ENCODE measurements at places on chromosomes 13 and 19. TPM values are rescaled to one million over a fixed set of nuclear protein-coding genes. Genes with fewer than 3 reads are reported as not detected.

DNA sequence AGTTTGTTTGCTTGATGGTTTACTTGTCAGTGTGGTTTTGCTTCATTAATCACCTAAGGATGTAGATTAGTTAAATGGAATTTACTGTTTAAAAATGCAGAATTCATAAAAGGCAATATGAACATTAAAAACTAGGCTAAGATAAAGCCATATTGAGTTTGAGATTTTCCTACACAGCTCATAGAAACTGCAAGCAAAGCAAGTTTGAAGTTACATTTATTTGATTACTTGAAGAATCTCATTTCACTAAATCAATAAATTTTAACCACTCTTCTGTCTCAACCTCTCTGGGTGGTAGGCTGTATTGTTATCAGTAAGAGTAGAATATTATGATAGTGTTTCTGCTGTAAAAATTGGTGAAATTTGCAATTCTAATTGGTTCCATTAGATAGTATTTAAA is 1180.7 kb upstream of the SLC10A2 start:
- DNase-seq, result no peak

DNA sequence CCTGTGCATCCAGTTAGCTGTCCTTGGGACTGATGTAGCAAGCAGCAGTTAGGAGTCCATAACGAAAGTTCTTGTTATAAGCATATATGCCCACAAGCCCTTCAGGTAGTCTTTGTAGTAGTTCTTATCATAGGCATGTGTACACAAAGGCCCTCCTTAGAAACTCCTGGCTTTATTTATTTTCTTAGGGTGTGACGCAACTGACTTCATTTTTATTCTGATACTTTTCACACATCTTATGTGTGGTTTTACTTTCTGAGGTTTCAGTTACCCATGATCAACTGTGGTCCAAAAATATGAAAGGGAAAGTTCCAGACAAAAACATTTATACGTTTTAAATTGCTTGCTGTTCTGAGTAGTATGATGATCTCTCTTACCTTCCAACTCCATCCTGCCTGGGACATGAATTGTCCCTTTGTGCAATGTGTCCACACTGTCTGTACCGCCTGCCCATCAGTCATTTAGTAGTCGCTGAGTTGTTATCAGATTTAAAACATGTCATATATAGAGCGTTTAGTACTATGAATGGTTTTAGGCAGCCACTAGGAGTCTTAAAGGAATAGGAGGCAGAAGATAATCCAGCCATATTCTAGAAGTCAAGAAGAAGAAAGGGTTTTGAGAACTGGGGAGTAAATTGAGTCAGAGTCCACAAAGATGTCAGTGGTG is 19.4 kb downstream of the GPC5 start:
- DNase-seq, result no peak

- DNase-seq, result no peak
These were observed 252.9 kb downstream of the COL4A1 start for GRCh38 chr13:110054041-110054440.

GRCh38 chr13:22298530-22298929 is 627.7 kb downstream of the FGF9 start:
- DNase-seq, result no peak

GRCh38 chr19:1063030-1063908 is 3.7 kb upstream of the ARHGAP45 start:
- no peak for DNase-seq

DNA sequence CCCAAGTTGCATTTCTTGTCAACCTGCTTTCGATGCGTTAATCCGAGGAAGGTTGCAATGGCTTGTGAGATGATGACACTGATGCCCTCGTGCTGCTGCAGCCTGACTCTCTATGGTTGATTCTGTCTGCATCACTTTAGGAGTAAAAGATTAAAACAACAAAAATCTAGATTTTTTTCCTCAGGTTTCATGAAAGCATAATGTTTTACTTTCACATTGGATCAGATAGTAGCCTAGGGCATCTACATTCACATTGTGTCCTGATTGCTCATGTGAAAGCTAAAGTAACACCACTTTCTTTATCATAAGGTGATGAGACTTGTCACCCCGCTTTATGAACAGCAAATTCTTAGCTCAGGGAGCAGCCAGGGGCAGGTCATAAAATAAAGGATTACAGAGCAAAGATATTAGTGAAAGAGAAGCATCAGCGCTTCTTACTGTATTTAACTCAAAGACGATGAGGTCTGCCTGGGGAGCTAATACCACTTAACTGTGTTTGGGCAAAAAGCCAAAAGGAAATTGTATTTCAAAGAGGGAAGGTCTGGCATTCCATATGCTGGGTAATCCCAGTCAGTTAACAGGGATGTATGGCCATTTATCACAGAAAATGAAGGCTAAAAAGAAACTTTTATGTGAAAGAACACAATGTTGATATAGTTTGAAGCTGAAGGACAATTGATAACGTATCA is 270.5 kb downstream of the GPC6 start:
- no peak for DNase-seq

DNA sequence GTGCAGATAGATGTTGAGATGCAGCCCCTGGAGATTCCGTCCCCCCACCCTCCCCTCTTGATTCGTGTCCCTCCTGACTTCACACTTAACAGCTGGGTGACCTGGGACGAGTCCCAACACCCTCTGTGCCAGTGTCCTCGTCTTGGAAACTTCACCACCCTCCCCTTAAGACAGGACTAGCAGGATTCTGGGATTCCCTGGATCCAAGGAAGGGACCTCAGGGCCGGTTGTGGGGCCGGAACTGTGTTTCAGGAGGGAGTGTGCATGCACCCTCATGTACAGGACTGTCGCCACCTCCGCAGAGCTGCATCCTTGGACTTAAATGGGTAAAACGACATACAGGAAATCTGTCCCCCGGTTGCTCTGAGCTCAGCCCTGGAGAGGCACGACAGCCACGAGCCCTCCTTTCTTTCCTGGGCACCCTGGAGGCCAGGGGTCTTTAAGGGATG is 990 bp downstream of the MYO9B start:
- no peak for DNase-seq

GRCh38 chr13:26760832-26761582 is 421 bp upstream of the GPR12 start:
- DNase-seq, result no peak

- no peak for DNase-seq
These were observed 554.8 kb upstream of the GPC6 start for GRCh38 chr13:92671821-92672220.

DNA sequence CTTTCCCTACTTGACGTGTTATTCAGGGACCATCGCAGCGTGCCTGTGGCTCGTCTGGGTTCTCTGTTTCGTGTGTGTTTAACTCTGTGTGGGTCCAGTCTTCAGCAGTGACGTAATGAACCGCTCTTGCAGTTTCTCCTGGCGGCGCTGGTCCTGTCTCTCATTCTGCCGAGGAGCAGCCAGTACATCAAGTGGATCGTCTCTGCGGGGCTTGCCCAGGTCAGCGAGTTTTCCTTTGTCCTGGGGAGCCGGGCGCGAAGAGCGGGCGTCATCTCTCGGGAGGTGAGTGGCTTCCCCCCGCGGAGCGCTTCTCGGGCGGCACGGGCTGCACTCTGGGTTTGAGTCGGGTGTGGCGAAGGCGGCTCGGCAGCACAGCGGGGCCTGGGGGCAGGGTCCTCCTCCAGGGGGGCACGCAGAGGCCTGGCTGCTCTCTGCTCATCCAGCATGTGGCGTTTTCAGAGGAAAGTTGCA is 36.3 kb upstream of the TFDP1 start:
- DNase-seq, result no peak

- DNase-seq, result no peak
These were observed 112.9 kb downstream of the LRCH1 start for GRCh38 chr13:46665633-46666482.

- DNase-seq, result no peak
These were observed 7.8 kb downstream of the MKNK2 start for GRCh38 chr19:2043251-2043641.

DNA sequence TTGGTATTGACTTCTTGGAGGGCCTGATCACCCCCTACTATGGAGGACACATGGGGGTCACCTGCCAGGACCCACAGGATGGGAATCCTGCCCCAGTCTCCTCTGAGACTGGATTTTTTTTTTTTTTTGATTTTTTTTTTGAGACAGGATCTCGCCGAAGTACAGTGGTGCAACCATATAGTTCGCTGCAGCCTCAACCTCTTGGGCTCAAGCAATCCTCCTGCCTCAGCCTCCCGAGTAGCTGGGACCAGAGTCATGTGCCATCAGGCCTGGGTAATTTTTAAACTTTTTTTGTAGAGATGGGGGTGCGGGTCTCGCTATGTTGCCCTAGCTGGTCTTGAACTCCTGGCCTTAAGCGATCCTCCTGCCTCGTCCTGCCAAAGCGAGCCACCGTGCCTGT is 14.2 kb upstream of the ADGRE5 start:
- DNase-seq, result no peak

- no peak for DNase-seq
These were observed 62.0 kb downstream of the GPALPP1 start for GRCh38 chr13:45051315-45051714.

- DNase-seq, result no peak
These were observed 29.4 kb upstream of the OLFM4 start for GRCh38 chr13:52999093-52999696.

GRCh38 chr13:21309542-21310172 is 133.2 kb downstream of the MRPL57 start:
- DNase-seq, result no peak

- no peak for DNase-seq
These were observed 12.8 kb downstream of the CASP14 start for GRCh38 chr19:15062036-15062435.

DNA sequence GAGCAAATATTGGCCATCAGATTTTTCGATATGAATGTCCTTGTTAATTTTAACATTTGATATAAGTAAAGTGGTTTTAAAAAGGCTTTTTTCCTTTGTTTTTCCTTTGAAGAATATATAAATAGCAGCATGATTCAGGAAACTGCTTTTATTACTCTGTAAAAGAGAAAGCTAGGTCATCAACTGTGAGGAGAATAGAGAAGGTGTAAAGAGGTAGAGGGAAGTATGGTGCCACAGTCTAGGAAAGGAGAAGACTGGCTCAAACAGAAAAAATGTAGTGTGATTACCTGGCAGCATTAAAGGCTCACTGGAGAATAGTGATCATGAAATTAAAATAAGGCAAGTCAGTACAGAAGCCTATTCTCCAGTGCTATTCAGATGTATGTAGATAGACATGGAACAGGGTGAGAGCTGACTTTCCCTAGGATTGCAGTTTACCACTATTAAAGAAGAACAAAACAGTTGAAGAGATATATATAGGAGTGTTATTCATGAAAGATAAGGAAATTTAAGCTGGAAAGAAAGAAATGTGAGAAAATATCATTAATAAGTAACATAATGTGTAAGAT is 1115.9 kb upstream of the PCDH9 start:
- no peak for DNase-seq

DNA sequence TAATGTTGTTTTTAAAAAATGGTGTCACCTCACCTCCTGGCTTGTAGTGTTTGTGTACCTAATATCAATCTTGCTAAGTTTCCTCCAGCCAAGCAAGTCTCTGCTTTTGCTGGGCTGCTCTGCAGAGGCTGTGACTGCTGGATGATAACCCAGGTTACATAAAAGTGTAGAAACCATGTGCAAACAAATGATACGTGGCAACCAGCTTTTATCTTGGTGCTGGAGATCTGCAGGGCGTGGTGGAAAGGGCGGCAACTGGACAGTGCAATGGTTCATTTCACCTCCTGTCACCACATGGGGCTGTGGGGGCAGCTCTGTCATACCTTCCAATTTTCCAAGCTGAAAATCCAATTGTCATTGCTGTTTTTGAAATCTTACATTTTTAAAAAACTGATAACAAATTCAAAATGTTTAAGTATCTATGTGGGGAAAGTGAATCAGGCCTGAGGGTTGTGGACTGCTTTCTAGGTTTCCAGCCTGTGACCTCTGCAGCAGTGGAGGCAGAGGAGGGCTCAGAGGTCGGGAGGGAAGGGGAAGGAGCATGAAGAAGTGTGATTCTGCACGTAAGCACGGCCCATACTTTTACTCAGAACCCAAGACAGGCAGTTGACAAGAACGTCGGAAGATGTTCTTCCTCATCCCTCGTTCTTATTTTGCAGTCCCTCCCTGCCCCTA is 9.7 kb downstream of the GPR42 start:
- DNase-seq, result no peak

- DNase-seq, result peak; percentile 52
These were observed 73.4 kb upstream of the UBL3 start for GRCh38 chr13:29923554-29924481.

DNA sequence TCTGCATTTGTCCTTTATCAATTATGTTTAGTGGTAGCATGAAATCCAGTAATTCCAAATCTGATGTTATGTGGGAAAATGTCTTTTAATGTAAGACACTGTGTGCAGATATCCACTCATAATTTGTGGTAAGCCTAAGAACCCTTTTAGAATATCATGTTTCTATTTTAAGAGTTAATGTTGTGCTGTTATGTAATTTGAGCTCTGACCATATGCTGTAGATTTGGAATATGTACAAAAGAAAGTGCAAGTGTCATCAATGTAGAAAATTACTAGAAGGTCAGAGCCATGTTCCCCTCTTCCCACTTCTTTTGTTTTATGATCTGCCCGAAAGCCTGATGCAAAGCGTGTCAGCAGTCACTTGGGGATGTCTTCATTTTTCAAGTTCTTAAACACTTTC is 44.5 kb downstream of the SCEL start:
- DNase-seq, result no peak

DNA sequence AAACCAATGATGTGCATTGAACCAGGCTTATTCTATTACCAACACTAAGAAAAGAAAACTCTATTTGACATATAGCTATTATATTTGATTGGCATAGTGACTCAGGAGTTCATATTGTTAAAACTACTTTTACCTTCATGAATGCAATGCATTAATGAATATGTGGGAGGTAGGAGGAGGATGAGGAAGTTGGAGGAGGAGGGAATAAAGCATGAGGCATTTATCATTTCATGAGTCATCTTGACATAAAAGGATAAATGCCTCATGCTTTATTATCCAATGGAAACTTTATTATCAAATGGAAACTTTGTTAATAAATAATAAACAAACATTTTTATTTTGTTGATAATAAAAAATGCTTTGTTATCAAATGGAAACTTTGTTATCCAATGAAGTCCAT is 116.5 kb downstream of the SPRY2 start:
- DNase-seq, result no peak

GRCh38 chr13:112840472-112841302 is 128.3 kb upstream of the MCF2L start:
- DNase-seq, result no peak

DNA sequence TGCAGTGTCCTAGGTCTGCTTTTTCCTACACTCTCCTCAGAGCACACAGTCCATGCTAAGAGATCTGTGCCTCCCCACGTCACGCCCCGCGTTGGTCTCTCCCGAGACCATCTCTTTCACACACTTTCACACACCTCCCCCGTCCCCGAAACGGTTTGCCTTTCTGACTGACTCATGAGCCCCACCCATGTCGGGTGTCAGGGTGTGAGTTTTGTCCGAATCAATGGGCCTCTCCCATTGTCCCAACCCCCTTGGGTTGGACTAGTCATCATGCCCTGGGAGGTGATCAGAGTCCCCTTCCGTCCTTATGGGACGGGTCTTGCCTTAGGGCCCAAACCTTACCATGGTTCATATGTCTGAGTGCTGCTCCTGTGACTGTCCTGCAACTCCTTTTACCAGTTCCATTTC is 214.0 kb upstream of the HTR2A start:
- no peak for DNase-seq

GRCh38 chr19:33458807-33459206 is 62.8 kb downstream of the PEPD start:
- no peak for DNase-seq

- DNase-seq, result no peak
These were observed 154.2 kb upstream of the KLF12 start for GRCh38 chr13:74288361-74288911.

GRCh38 chr19:42028304-42029216 is 34.5 kb upstream of the ATP1A3 start:
- no peak for DNase-seq

The ZNF844 gene
- total RNA-seq, result 13.4 TPM

The USP12 gene
- 27.9 TPM for total RNA-seq

The ZNF547 gene
- 2.6 TPM for total RNA-seq

The SELENOV gene
- total RNA-seq, result not detected

The LGALS14 gene
- total RNA-seq, result not detected

The CLEC17A gene
- not detected for total RNA-seq
